ENCODE measurements at places on chromosomes 3 and 15.

- DNase-seq: no peak
Measured at GRCh38 chr3:101879102-101879501, 29.8 kb downstream of the NFKBIZ start.

DNA sequence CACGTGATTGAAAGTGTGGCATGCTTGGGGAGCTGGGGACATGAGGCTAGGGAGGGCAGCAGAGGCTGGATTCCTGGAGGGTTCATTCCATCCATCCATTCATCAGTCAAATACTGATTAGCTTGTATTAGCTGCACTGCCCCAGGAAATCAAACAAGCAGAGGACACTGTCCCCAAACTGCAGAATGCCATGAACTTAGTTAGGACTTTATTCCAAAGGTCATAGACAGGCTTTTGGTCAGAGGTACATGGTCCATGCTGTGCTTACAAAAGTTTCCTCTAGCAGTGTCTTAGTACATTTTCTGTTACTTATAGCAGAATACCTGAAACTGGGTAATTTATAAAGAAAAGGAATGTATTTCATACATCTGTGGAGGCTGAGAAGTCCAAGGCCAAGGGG lies 47.7 kb downstream of the LMCD1 start:
- DNase-seq: no peak

- DNase-seq: no peak
Measured at GRCh38 chr3:42265059-42265991, 660 bp downstream of the CCK start.

- no peak for DNase-seq
Measured at GRCh38 chr3:126760541-126760940, 56.5 kb downstream of the CHCHD6 start.

- DNase-seq: no peak
Measured at GRCh38 chr3:125148836-125149235, 63.7 kb downstream of the SLC12A8 start.
